Activated T-helper 1 cell treated with anti-CD3 and anti-CD28 coated beads, Interleukin-2, amount 50 U/mL, for 16 hours (primary cell): ENCODE measurements at places on chromosomes 2 and 18.

DNA sequence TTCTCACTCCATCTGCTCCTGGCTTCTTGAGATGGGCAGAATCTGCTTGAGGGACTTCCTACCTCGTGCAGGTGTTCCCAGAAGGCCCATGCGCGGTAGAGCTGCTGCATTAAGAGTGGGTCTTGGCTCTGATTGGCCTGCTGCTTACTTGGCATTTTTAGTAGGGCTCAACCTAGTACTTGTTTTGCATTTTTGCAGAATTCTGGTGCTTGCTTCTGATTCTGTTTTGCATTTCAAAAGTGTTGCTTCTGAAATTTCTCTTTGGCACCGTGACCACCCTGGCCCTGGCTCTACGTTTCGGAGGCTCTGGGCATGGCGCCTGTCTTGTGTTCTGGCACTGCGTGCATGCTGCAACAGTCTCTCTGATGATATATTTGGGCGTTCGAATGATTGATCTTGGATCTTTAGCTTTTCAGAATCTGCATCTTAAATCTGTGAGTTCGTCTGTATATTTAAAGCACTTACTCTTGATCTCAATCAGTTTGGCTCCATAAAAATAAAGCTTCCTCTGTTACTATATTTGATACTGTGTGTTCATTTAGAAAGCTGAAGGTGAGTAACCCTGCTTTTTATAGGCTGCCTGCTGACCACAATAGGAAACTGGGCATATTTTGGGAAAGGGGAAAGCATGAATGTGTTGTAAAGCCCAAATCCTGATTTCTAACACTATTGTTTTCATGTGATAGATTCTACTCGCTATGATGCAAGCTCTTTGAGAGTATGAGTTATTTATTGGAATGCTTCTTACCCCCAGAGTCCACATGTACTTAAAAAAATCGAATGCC lies 22.2 kb downstream of the EFR3B start:
- no peak for DNase-seq

- DNase-seq = no peak
Observed at GRCh38 chr2:62201307-62201706, 5.4 kb downstream of the B3GNT2 start.

- DNase-seq = no peak
Observed at GRCh38 chr18:28359176-28359575, 182.2 kb upstream of the CDH2 start.

GRCh38 chr18:65215865-65216466 lies 534.8 kb upstream of the CDH7 start:
- no peak for DNase-seq

GRCh38 chr2:26099933-26100332 lies 66.0 kb downstream of the RAB10 start:
- no peak for DNase-seq

GRCh38 chr2:20490300-20491181 lies 43.7 kb downstream of the RHOB start:
- no peak for DNase-seq
